Pancreas (tissue), 10 donors: ENCODE measurements at places on chromosomes 7 and 10. TPM values are rescaled to one million over a fixed set of nuclear protein-coding genes. Genes with fewer than 3 reads are reported as not detected.

TWIST1 gene
- 0.47 TPM for polyA plus RNA-seq

EFCAB10 gene
- polyA plus RNA-seq, result 0.12 TPM

PRSS1 gene
- polyA plus RNA-seq, result 45,101 TPM

AOC1 gene
- 0.21 TPM for polyA plus RNA-seq
